Activated CD4-positive, alpha-beta T cell treated with anti-CD3 and anti-CD28 coated beads, Interleukin-2, amount 10 ng/mL, durations not matched to agents 7 days and 5 days (primary cell): ENCODE measurements at places on chromosomes 12 and 14. TPM values are rescaled to one million over a fixed set of nuclear protein-coding genes. Genes with fewer than 3 reads are reported as not detected.

TCTN2 gene
- 4.0 TPM for total RNA-seq

TCL1A gene
- not detected for total RNA-seq

KRT77 gene
- not detected for total RNA-seq

ANKRD33 gene
- not detected for total RNA-seq

DCAF5 gene
- 44.6 TPM for total RNA-seq

PPM1H gene
- not detected for total RNA-seq

TRIAP1 gene
- total RNA-seq = 26.7 TPM

TRIM9 gene
- 0.44 TPM for total RNA-seq

SLC2A14 gene
- 0.12 TPM for total RNA-seq

DNA sequence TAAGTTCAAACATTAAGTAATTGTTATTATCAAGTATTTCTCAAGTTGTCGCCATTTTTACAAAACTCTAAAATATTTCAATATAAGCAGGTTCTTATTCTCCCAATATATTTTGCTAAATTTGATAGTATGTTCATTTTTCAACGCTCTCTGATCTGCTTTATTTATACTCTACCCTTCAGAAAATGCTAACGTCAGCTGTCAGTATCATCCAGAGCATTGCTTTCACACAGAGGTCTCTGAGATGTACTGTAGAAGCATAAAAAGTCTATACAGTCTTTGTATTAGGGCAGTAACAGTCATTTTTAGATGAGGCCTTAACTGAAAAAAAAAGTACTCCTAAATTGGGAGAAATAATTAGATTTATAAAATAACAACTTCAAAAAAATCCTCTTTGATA lies 533.1 kb upstream of the LRFN5 start:
- H3K4me3 ChIP-seq = no peak overlapping the region
- no peaks in the 10 kb centered on the region for H3K27me3 ChIP-seq
- H3K4me1 ChIP-seq = no peaks in the 10 kb centered on the region

- no peaks in the 10 kb centered on the region for H3K27me3 ChIP-seq
- H3K4me1 ChIP-seq = peaks cover 4% of the 10 kb centered on the region
- no peak overlapping the region for H3K27ac ChIP-seq
- H3K36me3 ChIP-seq = no peaks in the 10 kb centered on the region
- DNase-seq = no peak
- H3K4me3 ChIP-seq = no peak overlapping the region
These were observed 129.7 kb upstream of the PLEKHG7 start for GRCh38 chr12:92573104-92573503.

GRCh38 chr12:26874501-26875296 lies 41.7 kb upstream of the ITPR2 start:
- no peak overlapping the region for H3K4me3 ChIP-seq
- peaks cover 5% of the 10 kb centered on the region for H3K27me3 ChIP-seq
- no peaks in the 10 kb centered on the region for H3K36me3 ChIP-seq
- H3K4me1 ChIP-seq = peaks cover 11% of the 10 kb centered on the region

- no peak for DNase-seq
- peaks cover 7% of the 10 kb centered on the region for H3K27me3 ChIP-seq
These were observed 15.7 kb downstream of the VPS37B start for GRCh38 chr12:122880155-122880667.

GRCh38 chr14:67575684-67576083 lies 24.4 kb downstream of the PIGH start:
- H3K4me1 ChIP-seq = peaks cover 2% of the 10 kb centered on the region
- H3K4me3 ChIP-seq = no peak overlapping the region
- no peaks in the 10 kb centered on the region for H3K36me3 ChIP-seq

DNA sequence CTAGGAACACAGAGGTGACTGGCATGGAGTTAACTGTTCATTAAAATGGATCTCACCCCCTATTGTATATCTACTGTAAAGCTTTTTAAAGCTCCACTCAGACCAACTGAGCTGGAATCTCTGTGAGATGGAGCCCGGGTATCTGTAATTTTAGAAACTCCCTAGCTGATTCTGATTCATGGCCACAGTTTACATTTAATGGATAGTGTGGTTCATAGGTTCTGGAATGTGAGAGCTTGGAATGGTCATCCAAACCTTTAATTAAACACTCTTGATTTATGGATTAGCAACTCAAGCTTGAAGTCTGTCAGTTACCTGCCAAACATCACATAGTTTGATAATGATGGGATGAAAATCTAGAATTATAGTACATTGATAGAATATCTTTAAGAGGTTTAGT lies 183.8 kb downstream of the SLC25A21 start:
- DNase-seq = no peak
- H3K27me3 ChIP-seq = no peaks in the 10 kb centered on the region
- H3K36me3 ChIP-seq = no peaks in the 10 kb centered on the region

DNA sequence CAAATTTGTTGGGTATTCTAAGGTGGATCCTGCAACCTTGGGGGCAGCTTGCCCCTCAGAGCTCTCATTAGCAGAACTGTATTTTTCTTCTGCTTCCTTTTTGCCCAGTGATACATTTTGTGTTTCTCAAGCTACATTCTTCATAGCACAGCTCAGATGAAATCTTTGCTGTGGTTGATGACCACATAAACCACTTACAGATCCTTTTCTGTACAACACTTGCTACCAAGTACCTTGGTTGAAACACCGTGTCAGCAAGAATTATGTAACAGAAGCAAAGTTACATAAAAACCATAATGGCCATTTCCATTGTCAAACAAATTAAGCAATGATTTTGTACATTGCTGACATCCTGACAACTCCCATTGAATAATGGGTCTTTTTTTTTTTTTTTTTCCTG lies 9.7 kb upstream of the PLBD1 start:
- H3K4me1 ChIP-seq = peaks cover 12% of the 10 kb centered on the region
- H3K4me3 ChIP-seq = no peak overlapping the region
- peaks cover 7% of the 10 kb centered on the region for H3K27me3 ChIP-seq
- H3K36me3 ChIP-seq = no peaks in the 10 kb centered on the region
- peak; percentile 29 for DNase-seq

DNA sequence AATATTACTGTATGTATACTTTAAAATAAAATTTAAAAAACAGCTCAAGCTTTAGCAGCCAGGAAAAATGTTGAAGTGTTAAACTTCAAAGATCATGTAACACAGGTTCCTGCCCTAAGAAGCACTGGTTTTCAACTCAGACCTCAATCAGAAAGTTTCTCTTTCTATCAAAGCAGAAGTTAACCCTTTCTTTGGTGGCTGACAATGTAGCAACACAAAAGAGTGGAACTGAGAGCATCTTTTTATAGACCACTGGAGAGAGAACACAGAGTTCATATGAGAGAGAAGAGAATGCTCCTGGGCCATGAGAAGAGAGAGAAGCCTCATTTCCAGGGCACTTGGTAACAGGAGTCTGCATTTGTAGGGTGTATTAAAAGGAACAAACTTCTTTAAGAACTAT lies 42.2 kb upstream of the KTN1 start:
- H3K36me3 ChIP-seq = no peaks in the 10 kb centered on the region
- DNase-seq = no peak
- no peaks in the 10 kb centered on the region for H3K4me1 ChIP-seq
- H3K27me3 ChIP-seq = no peaks in the 10 kb centered on the region
- H3K27ac ChIP-seq = no peak overlapping the region

GRCh38 chr14:47422191-47422590 lies 253.2 kb downstream of the MDGA2 start:
- no peaks in the 10 kb centered on the region for H3K36me3 ChIP-seq
- no peak for DNase-seq
- H3K27ac ChIP-seq = no peak overlapping the region
- H3K4me1 ChIP-seq = no peaks in the 10 kb centered on the region
- no peaks in the 10 kb centered on the region for H3K27me3 ChIP-seq
- H3K4me3 ChIP-seq = no peak overlapping the region

GRCh38 chr12:54442961-54443360 lies 23.9 kb upstream of the ITGA5 start:
- H3K4me3 ChIP-seq = no peak overlapping the region
- no peak overlapping the region for H3K27ac ChIP-seq
- H3K27me3 ChIP-seq = peaks cover 4% of the 10 kb centered on the region
- H3K4me1 ChIP-seq = peaks cover 6% of the 10 kb centered on the region

DNA sequence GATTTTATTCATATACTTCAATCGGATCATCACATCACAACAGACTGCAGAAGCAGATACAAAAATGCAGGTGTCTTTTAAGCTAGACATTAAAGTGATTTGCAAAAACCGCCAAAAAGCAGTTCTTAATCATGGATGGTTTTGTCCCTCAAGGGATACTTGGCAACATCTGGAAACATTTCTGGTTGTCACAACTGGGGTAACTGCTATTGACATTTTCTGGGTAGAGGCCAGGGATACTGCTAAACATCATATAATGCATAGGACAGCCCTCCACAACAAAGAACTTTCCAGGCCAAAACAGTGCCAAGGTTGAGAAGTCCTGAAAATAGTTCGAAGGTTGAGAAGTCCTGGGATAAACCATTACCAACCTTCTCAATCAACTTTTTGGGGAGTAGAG lies 101.8 kb upstream of the BBS10 start:
- no peak overlapping the region for H3K27ac ChIP-seq
- H3K4me1 ChIP-seq = peaks cover 22% of the 10 kb centered on the region
- H3K4me3 ChIP-seq = no peak overlapping the region
- no peaks in the 10 kb centered on the region for H3K27me3 ChIP-seq
- DNase-seq = no peak

- H3K4me3 ChIP-seq = no peak overlapping the region
- no peaks in the 10 kb centered on the region for H3K36me3 ChIP-seq
- no peaks in the 10 kb centered on the region for H3K4me1 ChIP-seq
- H3K27me3 ChIP-seq = no peaks in the 10 kb centered on the region
These were observed 660.9 kb downstream of the C12orf50 start for GRCh38 chr12:87368259-87368658.

GRCh38 chr14:61064856-61065255 lies 83.8 kb downstream of the SLC38A6 start:
- H3K4me3 ChIP-seq = no peak overlapping the region
- H3K4me1 ChIP-seq = no peaks in the 10 kb centered on the region
- H3K27me3 ChIP-seq = no peaks in the 10 kb centered on the region
- DNase-seq = no peak

GRCh38 chr14:40280652-40281051 lies 848.4 kb upstream of the FBXO33 start:
- no peak for DNase-seq
- H3K4me1 ChIP-seq = no peaks in the 10 kb centered on the region
- H3K4me3 ChIP-seq = no peak overlapping the region
- no peaks in the 10 kb centered on the region for H3K27me3 ChIP-seq

DNA sequence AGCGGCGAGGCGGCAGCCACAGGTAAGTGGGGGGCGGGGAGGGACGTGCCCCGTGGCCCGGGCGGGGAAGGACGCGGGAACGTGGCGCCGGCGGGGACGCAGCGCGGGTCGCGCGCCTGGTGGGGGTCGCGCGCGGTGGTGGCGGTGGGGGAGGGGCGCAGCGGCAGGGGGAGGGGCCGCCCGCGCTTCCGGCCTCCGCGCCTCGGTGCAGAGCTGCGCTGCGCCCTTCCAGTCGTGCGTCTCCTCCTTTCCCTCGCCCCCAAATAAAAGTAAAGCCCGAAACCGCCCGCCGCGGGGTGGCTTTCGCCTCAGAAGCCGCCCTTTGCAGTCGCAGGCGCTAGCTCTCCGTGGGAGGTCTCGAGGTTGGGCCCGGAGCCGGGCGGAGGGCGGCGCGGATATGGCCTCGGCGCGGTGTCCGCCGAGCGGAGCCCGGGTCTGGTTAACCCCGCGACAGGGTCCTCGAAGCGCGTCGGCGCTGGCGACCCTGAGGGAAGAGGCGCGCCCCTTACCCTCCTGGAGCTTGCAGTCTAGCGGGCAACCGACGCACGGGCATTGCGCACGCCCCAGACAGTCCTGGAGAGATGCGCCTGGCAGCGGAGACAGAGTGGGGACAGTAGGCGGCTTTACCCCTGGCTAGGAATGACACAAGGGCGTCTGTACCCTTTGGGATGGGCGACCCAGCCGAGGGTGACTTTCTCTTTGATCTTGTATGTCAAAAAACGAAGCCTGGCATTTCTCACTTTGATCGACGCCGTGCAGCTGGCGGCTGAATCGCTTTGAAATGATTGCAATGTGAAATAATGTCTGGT lies 589 bp downstream of the ATF1 start:
- DNase-seq = peak; percentile 62
- H3K27ac ChIP-seq = peak overlapping the region; percentile 87
- peak overlapping the region; percentile 77 for H3K4me3 ChIP-seq
- peaks cover 35% of the 10 kb centered on the region for H3K4me1 ChIP-seq
- peaks cover 9% of the 10 kb centered on the region for H3K36me3 ChIP-seq

DNA sequence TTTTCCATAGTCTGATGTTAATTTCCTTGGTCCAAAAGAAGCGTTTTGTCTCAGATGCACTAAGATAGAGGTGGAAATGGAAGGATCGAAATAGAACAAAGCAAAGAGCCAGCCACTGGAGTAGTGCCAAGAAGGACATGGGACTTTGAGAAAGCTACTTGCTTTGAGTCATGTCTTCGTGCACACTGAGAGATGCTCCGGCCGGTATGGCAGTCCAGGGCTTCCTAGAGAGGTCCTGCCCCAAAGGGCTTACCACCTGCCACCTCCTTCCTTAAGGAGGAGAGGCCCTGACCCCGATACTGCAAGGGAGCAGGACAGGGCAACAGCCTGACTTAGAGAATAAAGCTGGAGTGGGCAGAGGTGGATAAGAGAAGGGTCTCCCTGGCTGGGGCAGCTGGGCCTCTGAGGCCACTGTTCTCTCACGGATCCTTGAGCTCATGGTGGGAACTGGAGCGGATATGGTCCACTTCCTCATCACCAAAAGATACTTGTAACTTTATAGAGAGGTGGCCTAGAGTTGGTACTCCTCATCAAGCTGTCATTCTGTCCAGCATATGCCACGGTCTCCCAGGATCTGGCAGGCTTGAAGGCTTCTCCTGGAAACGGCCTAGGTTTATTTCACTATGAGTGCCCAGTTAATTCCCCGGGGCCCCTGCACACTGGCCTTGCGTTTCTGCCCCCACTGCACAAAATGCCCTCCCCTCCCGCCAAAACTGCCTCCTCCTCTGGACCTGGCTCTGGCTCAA lies 57.4 kb downstream of the FOXN3 start:
- H3K27me3 ChIP-seq = no peaks in the 10 kb centered on the region
- peak overlapping the region; percentile 36 for H3K27ac ChIP-seq
- peaks cover 13% of the 10 kb centered on the region for H3K36me3 ChIP-seq

GRCh38 chr14:103008126-103008525 lies 49.2 kb downstream of the CDC42BPB start:
- no peaks in the 10 kb centered on the region for H3K4me1 ChIP-seq
- H3K27ac ChIP-seq = no peak overlapping the region
- H3K36me3 ChIP-seq = no peaks in the 10 kb centered on the region

DNA sequence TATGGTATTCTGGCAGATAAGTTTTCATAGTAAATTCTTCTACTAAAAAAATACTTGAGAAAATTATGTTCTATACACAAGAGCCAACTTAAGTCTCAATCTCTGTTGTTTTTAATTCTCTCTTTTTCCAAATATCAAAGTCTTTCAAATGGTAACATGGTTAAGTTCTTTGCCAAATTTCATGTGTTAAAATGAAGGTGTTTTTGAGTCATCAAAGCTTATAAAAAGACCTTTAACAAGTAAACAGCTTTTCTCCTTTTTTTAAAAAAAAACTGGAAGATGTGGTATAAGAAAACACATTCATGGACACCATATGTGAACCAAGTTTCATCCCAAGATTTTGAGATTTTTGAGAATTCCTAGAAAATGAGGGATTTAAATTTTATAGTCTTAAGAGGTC lies 111.3 kb downstream of the FOXG1 start:
- no peaks in the 10 kb centered on the region for H3K4me1 ChIP-seq
- no peak overlapping the region for H3K27ac ChIP-seq
- H3K27me3 ChIP-seq = no peaks in the 10 kb centered on the region
- H3K4me3 ChIP-seq = no peak overlapping the region
- no peaks in the 10 kb centered on the region for H3K36me3 ChIP-seq
- DNase-seq = no peak

GRCh38 chr12:132558861-132559623 lies 51.3 kb downstream of the LRCOL1 start:
- H3K27ac ChIP-seq = peak overlapping the region; percentile 31
- H3K4me1 ChIP-seq = peaks cover 19% of the 10 kb centered on the region
- DNase-seq = peak; percentile 29
- no peaks in the 10 kb centered on the region for H3K36me3 ChIP-seq

GRCh38 chr14:41609704-41610183 lies 3.1 kb downstream of the LRFN5 start:
- H3K36me3 ChIP-seq = no peaks in the 10 kb centered on the region
- no peak overlapping the region for H3K4me3 ChIP-seq
- no peak overlapping the region for H3K27ac ChIP-seq
- peaks cover 65% of the 10 kb centered on the region for H3K27me3 ChIP-seq
